HFFc6 (cell line): ENCODE measurements at places on chromosomes 7 and 10.

DNA sequence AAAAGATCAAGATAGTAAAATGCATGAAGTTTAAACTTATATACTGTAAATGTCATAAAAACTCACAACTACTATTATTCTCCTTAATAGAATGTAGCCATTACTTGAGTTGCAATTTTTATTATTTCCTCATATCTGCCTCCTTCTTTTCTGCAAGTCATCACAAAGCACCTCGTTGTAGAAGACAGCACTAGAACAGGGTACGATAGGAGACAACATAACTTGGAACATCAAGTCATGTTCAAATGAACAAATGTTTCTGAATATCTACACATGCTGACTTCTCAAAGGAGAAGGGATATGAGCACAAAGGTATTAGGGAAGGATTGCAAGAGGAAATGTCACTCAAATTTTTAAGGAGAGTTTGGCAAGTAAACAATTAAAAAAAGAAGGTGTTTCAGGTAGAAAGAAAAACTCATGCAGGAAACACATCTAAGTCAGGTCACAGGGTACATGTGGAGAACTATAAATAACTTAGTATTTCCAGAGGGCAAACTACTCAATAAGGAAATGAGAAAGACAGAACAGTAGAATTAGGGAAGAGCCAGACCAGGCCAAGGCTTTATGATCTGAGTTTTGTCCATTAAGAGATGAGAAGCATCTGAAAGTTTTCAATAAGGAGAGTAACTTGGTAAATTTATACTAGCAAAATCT, 186.7 kb downstream of the CRPPA start:
- no peak for DNase-seq

DNA sequence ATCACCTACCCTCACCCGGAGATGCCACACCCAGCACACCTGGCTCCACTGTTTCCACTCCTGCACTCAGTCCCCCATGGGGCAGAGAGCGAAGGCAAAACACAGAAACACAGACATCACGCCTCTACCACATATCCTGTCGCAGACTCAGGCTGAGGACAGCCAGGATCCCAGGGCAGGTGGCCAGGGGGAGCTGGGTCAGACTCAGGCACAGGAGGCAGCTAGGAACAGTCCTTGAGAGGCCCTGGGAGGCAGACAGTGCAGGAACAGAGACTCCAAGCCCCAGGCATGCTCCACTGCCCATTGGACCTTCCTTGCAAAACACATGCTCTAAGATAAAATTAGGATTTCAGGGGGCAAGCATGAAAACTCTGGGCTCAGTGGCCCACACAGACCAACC, 154.4 kb upstream of the C7orf33 start:
- no peak for DNase-seq

- no peak for DNase-seq
Observed at GRCh38 chr10:100670828-100671479, 74.4 kb upstream of the PAX2 start.

DNA sequence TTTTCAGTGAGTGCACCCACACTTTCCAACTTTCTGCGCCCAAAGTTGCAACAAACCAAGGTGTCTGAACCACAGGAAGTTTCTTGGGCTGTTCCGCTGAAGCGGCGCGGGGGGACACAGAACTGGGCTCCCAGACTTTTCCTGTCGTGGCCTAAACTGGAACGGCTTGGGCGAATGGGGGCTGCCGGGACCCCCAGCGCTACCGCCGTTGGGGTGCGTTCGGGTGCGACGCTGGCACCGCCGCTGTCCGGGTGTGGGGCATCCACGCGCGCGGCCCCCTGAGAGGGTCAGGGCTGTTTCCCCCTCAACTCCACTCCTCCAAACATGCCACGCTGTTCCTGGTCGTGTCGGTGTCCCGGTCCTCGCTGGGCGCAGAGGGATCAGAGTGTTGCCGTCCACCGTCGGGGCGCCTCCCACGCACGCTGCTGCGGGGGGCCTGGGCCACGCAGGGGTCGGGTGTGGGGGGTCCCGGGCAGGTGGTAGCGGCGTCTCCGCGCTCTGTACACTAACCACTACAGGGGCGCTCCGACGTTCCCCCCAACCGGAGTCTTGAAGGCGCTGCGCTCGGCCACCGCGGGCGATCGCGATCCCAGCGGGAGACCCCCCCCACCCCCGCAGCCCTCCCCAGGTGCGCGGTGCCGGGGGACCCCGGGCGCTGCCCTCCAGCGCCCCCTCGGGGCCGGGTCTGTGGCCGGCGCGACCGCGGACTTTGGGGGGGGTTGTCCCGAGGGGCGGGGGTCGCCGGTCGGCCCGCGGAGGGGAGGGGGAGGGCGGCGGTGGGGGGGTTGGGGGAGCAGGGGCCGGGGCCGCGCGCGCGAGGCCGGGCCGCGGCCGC, 2.2 kb upstream of the CUX1 start:
- no peak for DNase-seq

- no peak for DNase-seq
Observed at GRCh38 chr10:65430979-65431378, 1494.9 kb upstream of the LRRTM3 start.

GRCh38 chr10:107616031-107616430, 451.5 kb upstream of the SORCS1 start:
- DNase-seq, result no peak

DNA sequence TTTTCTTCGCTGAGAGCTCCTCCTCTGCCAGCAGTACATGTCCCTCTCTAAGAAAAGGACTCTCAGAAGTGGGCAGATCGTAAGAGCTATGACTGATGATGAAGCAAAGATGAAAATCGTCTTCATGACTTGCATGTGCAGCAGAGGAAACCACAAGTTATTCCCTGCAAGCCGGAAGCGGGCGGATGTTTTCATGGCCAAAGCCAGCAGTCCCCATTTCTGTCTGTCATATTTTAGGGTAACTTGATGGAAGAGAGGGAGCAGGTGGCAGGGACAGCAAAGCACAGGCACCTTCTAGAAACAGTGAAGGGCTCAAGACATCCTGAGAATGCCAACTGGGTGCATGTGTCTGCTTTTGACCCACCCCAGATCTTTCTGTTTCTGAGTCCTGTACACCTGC, 19.9 kb downstream of the KLF6 start:
- no peak for DNase-seq

GRCh38 chr7:90271753-90272152, 26.8 kb downstream of the CFAP69 start:
- peak; percentile 71 for DNase-seq

- no peak for DNase-seq
Observed at GRCh38 chr10:44043646-44044375, 341.1 kb downstream of the CXCL12 start.

DNA sequence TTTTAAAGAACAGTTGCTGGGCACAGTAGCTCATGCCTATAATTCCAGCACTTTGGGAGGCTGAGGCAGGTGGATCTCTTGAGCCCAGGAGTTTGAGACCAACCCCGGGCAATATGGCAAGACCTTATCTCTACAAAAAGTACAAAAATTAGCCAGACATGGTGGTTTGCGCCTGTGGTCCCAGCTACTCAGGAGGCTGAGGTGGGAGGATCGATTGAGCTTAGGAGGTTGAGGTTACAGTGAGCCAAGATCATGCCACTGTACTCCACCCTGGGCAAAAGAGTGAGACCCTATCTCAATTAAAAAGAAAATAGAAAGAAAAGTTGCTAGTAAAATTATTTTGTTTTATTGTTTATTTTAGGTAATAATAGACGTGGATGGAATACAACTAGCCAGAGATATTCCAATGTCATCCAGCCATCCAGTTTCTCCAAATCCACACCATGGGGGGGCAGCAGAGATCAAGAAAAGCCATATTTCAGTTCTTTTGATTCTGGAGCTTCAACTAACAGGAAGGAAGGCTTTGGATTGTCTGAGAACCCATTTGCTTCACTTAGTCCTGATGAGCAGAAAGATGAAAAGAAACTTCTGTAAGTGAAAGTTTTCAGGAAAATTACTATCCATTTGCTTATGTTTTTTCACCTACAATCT, 3.0 kb downstream of the NUP42 start:
- DNase-seq, result peak; percentile 65

GRCh38 chr7:50679218-50680007, 103.3 kb downstream of the GRB10 start:
- peak; percentile 41 for DNase-seq

GRCh38 chr7:108227366-108227765, 97.2 kb upstream of the LAMB4 start:
- no peak for DNase-seq

GRCh38 chr7:29442146-29442545, 121.5 kb upstream of the PRR15 start:
- DNase-seq, result no peak

- no peak for DNase-seq
Observed at GRCh38 chr7:24868741-24869140, 111.2 kb downstream of the OSBPL3 start.

GRCh38 chr10:120209124-120209762, 247.8 kb upstream of the PLPP4 start:
- no peak for DNase-seq

GRCh38 chr7:129784783-129785684, 167.7 kb downstream of the UBE2H start:
- no peak for DNase-seq

GRCh38 chr7:150755473-150756099, 18.4 kb downstream of the GIMAP5 start:
- no peak for DNase-seq

- DNase-seq, result no peak
Observed at GRCh38 chr7:38973760-38974159, 3.9 kb upstream of the POU6F2 start.

GRCh38 chr7:70384891-70385290, 747.1 kb upstream of the GALNT17 start:
- no peak for DNase-seq

DNA sequence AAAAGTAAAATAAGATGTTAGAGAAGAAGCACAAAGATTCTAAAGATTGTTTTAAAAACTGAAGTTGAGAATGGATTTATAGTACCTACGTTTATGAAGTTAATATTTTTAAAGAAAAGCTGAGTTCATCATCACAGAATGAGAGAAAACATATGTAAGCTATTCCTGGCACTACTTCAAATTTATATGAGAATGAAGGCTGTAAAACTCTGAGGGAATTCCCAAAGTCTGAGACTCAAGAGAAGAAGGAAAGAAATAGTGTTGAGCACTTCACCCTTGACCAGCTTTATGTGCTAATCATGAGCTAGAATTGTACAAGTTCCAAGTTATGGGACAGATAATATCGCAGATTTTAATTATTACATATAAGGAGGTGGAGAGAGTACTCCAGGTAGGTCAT, 323.7 kb upstream of the GNAI1 start:
- DNase-seq, result no peak
